ENCODE measurements at places on chromosomes 13 and 19.

DNA sequence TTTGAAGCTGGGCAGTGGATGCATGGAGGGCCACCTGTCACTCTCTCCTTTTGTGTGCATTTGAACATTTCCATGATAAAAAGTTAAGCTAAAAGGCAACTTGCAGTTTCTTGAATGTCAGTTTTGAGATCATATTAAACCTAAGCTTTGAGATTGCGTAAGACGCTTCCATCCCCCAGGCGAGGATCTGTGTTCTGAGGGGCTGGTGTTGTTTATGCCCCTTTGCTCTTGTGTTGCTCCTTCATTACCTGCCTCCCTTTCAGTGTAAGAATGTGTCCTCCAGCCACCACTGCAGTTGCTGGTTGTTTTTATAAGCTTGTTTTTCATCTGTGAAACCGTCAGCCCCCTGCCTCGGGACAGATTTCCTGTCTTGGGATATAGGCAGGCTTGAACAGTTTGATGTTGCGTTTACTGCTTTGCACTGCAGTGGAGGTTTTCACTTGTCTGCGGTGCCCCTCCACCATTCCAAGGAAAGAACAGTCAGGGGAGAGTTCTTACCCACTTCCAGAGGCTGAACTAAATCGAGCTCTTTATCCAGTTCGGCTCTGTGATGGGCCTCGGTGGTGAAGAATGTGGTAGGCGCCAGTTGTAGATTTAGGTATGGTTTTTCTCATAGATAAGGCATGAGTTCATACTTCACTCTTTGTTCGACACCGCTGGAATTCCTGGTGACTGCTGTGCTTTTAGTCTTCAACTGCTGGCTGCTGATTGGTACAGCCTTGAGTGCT, 96.8 kb downstream of the ARHGEF7 start:
- DNase-seq: no peak

DNA sequence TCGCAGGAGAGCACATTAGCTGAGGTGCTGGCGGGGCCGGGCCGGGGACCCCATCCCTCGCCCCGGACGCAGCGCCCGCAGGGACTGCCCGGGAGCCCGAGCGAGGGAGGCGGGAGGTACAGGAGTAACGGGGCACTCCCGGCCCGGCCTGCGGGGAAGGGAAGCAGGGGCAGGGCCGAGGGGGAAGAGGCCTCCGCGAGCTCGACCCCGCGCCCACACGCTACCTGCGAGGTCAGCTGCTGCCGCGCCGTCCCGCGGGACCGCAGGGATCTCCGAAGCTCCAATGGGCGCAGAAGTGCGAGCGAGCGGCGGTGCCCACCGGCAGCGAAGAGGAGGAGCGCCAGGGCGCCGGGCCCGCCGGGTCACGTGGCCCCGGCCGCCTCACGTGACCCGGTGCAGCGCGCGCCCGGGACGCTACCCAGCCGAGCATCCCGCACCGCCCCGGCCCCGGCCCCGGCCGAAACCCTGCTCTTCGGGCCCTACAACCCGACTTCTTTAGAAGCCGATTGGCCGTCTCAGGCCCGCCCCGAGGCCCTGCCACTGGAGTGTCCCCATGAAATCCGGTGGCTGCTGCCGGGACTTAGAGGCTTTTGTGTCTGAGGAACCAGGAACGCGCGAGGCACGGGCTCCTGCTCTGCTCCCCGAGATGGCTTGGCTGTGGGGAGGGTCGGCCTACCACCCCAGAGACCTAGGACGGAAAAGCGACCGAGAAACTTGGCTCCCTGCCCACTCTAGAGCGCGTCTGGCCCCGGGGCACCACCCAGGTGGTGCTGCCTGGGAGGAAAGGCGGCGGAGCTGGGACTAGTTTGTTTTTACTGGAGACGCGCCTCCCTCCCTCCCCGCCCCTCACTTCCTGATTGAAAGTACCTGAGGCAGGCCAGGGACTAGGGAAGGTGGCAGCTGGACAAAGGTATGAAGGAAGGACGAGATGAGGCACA, at the start of gene RCBTB1:
RCBTB1 (minus strand) TSS at position 339 of the 938 bp plus-strand sequence. CDS start 18,279 bp downstream, outside the sequence.
- DNase-seq: peak; percentile 74

- no peak for DNase-seq
These were observed 30.2 kb downstream of the GARRE1 start for GRCh38 chr19:34284505-34284904.

DNA sequence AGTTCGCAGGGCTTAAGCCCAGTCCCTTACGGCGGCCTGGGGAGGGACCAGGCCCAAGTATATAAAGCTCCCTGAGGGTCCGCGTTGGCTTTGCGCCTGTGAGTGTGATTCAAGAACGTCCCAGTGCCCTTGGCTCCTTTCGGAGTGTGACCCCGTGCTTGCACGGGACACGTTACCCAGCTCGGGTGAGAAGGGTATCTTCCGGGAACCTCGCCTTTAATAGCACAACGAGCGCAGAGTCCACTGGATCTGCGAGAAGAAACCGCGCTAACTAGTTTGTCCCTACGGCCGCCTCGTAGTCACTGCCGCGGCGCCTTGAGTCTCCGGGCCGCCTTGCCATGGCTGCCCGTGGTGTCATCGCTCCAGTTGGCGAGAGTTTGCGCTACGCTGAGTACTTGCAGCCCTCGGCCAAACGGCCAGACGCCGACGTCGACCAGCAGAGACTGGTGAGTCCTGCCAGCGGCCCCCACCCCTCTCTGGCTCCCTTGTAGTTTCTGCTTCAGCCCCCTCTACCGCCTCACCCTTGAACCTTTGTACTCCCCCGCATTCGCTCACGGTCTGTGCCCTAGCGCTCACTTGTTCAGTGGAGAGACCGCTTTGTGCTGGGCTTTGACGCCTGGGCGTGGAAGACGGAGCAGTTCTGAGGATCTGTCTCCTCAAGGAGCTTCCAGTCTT, at the start of gene DNAJC15:
DNAJC15 (plus strand) TSS at position 298 of the 675 bp plus-strand sequence; CDS start at position 339, 41 bp downstream.
- peak; percentile 89 for DNase-seq

DNA sequence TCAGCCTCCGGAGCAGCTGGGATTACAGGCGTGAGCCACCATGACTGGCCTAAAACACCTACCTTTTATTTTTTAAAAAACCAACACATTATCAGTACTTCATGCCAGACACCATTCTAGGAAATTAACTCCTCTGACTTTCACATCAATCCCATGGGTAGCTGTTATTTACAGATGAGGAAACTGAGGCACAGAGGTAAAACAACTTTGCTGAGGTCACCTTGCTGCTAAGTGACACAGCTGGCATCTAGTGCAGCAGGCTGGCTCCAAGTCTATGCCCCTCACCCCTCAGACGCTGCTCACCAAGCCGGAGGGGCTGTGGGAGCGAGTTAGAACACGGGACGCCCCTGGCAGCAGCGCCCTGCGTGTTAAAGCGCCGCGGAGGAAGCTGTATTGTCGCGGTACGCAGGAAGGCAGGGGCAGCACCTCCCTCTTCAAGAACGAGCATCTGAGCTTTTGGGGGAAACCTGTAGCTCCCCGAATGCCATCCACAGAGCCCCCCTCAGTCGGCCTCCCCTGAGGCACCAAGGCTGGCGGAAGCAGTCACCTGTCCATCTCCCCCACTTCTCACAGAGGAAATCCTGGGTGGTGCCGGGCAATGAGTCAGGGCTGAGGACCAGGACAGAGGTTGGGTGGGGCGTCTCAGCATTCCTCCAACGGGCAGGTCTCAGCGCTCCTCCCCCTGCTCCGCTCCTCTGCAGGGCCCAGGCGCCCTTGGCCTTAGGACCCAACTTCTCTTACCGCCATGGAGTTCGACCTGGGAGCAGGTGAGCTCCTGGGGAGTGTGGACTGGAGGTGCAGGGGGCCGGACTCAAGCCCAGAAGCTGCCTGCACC, at the start of gene C19orf33:
C19orf33 (plus strand) TSS at position 735 of the 835 bp plus-strand sequence; CDS start at position 746, 11 bp downstream.
- no peak for DNase-seq

GRCh38 chr13:37109051-37109678, 3.7 kb upstream of the CSNK1A1L start:
- DNase-seq: no peak

GRCh38 chr13:76944456-76944855, 3.9 kb upstream of the ACOD1 start:
- DNase-seq: no peak

DNA sequence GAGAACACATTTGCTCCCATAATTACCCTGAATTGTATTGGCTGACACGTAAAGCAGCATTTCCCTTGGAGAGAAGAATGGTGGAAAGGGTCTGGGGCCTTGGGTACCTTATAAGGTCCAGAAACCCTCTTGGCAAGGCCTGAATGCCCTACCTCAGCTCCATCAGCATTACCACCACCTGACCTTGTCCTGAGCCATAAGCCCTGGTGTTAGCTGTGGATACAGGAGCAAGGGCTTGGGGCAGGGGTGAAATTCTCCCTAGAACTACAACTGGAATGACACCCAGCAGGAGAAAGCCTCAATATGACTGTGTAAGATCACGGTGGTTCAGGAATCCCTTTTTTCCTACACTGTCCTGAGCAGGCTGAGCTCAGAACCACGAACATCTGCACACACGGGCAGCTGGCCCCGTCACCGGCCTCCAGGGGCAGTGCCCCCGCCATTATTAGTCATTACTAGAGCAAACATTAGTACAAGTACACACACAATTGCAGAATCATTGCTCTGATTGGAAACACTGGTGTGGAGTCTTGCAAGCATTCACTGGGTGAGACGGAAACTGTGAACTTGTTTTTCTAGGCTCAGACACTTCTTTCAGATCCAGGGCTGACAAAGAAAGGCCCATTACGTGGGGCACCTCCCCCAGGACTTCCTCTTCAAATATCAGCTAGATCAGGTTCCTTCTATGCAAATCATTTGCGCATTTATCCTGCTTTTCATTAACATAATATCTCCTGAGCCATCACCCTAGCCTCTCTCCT, 26.8 kb upstream of the MTIF3 start:
- peak; percentile 30 for DNase-seq

GRCh38 chr13:81051873-81052272, 710.9 kb upstream of the SPRY2 start:
- no peak for DNase-seq

GRCh38 chr19:50823389-50824042, at the start of gene KLK1:
Gene KLK1 (minus strand): TSS chr19:50823787. CDS start chr19:50823748, 39 bp downstream.
- DNase-seq: no peak

GRCh38 chr19:49331616-49332055, 3.6 kb upstream of the CD37 start:
- peak; percentile 80 for DNase-seq

- no peak for DNase-seq
These were observed 10.2 kb downstream of the NFKBID start for GRCh38 chr19:35890113-35890650.

DNA sequence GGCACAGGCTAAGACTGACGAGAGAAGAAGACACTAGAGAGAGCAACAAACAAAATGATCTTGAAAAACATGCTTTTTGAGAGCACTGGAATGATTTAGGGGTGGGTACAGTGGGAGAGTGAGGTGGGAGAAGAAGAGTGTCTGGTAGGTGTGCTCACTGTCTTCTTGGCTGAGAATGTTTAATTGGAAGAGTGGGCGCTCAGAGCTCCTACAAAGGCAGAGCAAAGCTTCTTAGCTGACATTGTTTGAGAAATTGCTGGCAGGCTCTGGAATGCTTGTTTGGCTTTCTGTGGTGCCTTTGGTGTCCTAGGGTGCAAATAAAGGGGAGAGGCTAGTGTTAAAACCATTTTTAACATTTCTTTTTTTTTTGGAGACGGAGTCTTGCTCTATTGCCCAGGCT, 1.5 kb upstream of the LIPE start:
- no peak for DNase-seq

GRCh38 chr19:50658441-50659317, 9.4 kb downstream of the C19orf81 start:
- peak; percentile 71 for DNase-seq

DNA sequence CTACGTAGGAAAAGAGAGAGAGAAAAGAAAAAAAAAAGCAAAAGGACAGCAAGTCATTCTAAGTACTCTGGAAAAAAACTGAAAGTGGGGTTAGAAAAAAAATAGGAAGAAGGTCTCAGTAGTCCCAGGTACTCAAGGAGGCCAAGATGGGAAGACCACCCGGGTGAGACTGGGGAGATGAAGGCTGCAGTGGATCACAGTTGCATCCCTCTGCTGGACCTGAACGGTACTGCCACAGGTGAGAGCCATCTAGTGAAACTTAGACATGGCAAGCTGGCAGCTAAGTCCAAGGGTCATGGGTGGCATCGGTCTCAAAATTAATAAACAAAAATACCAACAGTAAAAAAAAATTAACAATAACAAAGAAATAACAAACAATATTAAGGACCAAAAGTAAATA, 41.0 kb upstream of the ZNF91 start:
- DNase-seq: no peak

- peak; percentile 52 for DNase-seq
These were observed 136.3 kb upstream of the SERP2 start for GRCh38 chr13:44237276-44237767.

DNA sequence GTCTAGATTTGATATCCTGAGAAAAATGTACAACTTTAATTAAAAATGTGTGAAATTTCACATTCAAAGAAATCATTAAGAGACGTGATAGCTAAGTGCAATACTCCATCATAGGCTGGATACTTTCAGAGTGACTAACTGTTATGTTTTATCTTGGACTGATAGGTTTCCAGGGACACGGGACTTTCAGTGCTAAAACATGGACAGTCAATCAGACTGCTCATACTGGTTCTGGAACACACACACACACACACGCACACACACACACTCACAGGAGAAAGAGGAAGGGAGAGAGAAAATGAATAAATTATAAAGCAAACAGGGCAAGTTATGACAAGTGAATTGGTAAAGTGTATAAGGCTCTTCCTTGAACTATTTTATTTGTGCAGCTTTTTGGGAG, 955.9 kb downstream of the SLITRK5 start:
- no peak for DNase-seq

DNA sequence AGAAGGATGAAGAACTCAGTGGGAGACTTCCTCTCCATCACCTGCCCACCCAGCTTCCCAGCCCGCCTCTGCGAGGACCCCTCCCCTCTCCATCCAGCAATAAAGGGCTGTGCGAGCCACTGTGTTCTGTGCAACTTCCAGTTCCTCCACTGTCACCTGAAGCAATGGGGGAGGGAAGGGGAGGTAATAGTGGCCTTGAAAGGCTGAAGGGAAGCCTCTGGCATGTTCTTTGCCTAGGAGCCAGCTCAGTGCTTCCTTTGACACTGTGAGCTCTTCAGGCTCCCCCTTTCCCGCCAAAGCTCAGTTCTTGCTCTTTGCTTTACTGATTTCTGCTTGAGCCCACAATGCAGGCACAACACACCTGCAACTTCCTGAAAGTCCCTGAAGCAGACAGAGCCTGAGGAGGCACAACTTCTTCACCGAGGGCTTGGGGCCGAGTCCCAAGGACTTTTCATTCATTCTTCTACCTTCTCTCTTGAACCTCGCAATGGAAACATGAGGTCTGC, 73.2 kb upstream of the DOCK9 start:
- no peak for DNase-seq

DNA sequence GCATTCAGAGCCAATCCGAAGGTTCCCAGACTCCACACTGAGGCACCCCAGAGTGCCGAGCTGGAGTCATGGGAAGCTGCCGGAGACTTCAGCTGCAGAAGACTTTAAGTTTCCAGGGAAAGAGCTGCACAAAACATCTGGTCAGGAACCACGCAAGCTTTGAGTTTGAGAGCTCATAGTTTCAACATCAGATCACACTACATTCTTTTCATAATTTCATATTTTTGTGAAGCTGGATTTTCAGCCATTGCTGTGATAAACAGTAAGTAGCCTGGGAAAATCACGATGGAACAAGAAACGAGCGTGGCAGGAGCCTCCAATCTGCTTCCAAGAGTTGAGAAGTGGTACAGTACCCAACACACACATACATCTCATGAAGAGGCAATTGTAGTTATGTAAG, 25.5 kb upstream of the ATP12A start:
- no peak for DNase-seq

- DNase-seq: peak; percentile 23
These were observed 2.9 kb downstream of the TGFB1 start for GRCh38 chr19:41350735-41351338.

- no peak for DNase-seq
These were observed 5.8 kb downstream of the PLPPR3 start for GRCh38 chr19:815775-816499.
